Stimulated activated CD8-positive, alpha-beta memory T cell treated with anti-CD3 and anti-CD28 coated beads, Interleukin-7, amount 100 ng/mL, for 4 hours (primary cell): ENCODE measurements at places on chromosomes 2 and 18.

- no peak for DNase-seq
Observed at GRCh38 chr2:155600296-155600695, 732.2 kb downstream of the NR4A2 start.

GRCh38 chr18:12314591-12315305 lies 6.7 kb downstream of the TUBB6 start:
- no peak for DNase-seq

GRCh38 chr2:165706960-165707487 lies 87.0 kb downstream of the GALNT3 start:
- no peak for DNase-seq

- no peak for DNase-seq
Observed at GRCh38 chr18:45328296-45328695, 287.0 kb upstream of the SLC14A2 start.

DNA sequence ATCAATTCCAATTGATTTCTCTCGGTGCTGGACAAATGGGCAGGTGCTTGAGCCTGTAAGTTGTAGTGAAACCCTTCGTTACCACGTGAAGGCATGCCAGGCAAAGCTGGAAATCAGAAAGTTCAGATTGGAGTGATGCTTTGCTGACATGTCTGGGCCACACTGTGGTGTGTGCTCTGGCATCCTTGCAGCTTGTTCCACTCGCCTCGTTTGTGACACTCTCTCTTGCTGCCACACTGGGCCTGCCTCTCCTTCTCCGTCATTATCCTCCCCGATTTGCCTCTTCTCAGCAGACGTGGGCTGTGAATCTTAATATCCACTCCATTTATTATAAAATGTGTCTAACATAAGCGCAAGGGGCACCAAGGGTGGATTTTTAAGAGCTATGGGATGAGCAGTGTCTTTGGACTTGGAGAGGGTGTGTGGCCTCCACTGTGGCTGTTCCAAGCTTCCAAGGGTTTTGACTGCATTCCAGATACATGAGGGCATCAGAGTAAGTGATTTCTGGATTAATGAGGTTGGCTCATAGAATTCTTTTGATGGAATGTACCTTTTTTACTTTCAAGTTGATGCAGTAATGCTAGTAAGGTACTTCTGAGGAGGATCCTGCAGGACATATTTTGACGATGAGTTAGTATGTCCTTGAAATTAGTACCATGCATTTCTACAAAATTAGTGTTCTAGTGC lies 238.8 kb downstream of the TPGS2 start:
- DNase-seq, result no peak

DNA sequence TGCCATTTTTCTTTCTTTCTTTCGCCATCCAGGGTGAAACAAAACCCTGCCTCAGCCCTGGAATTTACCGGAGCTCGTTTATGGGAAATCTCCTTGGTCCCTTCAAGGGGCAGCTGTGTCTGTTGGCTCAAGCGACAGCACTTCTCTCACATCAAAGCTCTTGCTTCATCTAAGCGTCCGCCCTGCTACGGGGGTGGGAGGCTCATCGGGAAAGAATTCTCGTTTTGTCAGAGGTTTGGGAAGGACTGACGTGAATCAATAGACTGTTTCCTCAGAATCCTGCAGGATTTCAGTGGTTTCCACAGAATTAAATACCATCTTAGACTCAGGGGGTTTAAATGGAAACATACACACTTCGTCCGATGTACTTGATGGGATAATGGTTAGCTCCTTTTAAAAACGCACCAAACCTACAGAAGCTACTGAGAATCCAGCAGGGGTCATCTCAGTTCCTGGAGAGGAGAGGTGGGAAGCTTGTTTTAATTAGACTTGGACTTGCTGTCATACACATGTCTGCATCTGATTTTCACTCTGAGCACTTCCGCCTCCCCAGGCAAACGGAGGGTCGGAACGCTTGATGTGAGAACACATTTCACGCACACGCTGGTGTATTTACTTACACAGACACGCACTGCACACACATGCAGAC lies 91.6 kb downstream of the ASB1 start:
- DNase-seq, result no peak

- DNase-seq, result no peak
Observed at GRCh38 chr2:100275200-100275589, 47.1 kb downstream of the LONRF2 start.

- DNase-seq, result no peak
Observed at GRCh38 chr2:157523270-157524247, 79.7 kb upstream of the CYTIP start.

DNA sequence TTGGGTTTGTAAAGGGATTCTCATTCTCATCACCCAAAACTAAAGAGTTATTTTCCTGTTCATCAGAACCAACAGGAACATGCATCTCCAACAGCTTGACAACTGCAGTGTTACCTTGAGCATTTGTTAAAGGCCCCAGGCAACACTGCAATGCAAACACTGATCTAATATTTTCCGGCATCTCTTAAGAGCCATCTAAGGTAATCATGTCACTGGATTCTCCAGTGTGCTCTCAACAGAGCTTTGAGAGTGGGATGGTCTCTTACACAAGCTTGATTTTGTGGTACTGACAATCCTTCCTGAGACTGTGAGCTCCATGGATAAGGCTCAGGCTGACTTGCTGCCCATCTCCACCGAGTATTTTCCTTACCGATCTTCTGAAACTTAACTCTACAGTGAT lies 90.5 kb upstream of the ITGB6 start:
- no peak for DNase-seq

DNA sequence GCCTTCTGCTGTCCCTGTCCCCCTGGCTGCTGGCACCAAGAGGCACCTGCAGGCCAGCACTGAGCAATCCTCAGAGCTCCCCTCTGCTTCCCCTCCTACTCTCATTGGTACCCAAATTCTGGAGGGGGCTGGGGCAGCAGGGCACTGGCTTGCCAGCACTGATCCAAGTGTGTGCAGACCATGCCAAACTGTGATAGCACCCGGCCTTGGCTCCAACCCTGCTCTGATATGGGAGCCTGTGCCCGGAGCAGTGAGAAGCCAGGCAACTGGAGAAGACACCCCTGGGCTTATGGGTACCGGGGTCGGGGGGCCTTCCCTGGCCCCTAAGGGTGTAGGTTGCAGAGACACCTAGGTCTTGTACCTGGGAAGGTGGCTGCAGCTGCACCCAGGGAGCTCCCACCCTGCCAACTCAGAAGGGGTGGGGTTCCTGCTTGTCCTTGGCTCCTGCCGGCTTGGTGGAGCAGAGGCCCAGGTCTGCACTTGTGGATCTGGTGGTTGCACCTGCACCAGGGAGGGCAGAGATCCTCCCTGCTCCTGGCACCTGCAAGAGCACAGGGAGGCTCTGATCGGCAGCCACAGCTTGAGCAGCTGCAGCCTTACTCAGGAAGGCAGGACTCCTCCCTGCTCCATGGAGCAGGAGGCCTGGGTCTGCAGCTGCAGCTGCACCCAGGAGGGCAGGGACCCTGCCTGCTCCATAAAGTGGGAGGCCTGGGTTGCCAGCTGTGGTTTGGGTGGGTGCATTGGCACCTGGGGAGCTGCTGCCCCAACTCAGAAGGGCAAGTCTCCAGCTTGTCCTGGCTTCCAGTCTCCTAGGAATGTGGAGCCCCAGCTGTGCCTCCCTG lies 96.3 kb downstream of the BCL2L11 start:
- DNase-seq, result no peak

DNA sequence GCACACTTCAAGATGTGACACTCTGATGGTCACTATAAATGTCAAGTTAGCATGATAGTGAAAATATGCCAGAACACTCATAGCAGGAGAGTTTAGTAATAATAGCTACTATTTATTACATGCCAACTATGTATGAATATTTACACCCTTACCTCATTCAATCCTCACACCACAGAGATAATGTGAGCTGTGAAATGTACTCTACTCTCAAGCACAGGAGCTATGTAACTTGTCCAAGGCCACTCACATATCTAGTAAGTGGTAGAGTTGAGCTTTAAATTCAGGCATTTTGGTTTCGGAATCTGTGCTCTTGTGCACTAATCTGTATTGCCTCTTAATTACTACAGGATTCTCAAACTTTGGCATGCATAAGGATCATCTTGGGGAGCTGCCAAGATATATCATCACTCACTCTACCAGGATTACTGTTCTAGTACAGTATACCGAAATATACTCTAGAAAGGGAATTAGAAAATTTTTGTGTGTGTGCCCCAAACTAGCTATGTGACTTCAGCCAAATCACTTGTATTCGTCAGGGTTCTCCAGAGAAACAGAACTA lies 154.3 kb downstream of the PLCL1 start:
- DNase-seq, result no peak

GRCh38 chr2:199851501-199851810 lies 464 bp upstream of the FTCDNL1 start:
- no peak for DNase-seq

DNA sequence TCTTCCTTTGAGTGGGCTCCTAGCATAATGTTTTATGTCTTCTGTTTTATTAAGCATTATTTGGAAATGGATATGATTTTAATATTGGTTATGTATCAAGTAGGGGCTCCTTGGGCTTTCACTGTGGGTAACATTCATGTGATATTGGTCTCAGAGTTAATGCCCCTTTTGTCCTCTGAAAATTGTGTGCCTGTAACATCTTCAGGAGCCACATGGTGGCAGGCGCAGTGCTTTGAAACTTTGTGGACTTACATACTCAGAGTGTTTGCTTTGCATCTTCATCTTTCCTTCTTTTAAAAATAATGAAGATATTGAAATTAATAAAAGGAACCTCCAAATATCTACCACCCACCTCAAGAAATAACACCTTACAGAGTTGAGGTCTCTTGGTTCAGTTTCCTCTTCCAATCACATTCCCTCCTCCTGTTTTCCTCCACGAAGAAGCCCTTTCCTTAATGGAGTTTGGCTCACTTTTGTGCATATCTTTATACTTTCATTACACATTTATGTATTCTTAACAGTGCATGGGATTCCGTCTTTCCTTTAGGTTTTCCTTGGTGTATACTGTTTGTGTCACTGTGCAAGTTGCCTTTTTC lies 73.5 kb downstream of the LIMS1 start:
- no peak for DNase-seq

GRCh38 chr18:67007085-67007484 lies 403.2 kb upstream of the CDH19 start:
- DNase-seq, result no peak

DNA sequence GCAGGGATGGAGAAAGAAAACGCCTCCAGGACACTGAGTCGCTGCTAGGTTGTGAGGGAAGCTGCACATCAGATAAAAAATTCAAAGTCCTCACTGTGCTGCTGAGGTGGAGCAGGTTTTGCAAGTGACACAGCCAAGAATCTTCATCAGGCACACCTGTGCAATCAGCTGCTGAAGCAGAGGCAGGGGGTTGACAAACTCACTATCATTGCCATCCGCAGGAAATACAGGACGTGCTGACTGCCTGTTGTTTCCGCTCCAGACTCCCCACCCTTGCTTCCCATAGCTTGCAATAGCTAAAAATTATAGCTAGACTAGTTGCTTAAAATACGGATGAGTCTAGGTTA lies 147.8 kb upstream of the FHL2 start:
- DNase-seq, result no peak

- DNase-seq, result no peak
Observed at GRCh38 chr2:233380132-233380895, 26.0 kb downstream of the DGKD start.

- DNase-seq, result no peak
Observed at GRCh38 chr2:22281033-22281432, 1103.9 kb upstream of the KLHL29 start.

GRCh38 chr18:54532962-54533361 lies 58.1 kb upstream of the DYNAP start:
- DNase-seq, result no peak

GRCh38 chr2:107027810-107028209 lies 141.8 kb upstream of the ST6GAL2 start:
- DNase-seq, result no peak

- no peak for DNase-seq
Observed at GRCh38 chr18:79575891-79576685, 103.5 kb upstream of the CTDP1 start.

- DNase-seq, result no peak
Observed at GRCh38 chr18:2212598-2213205, 358.6 kb downstream of the METTL4 start.

GRCh38 chr2:75560022-75560767 lies 544 bp downstream of the EVA1A start:
- no peak for DNase-seq

DNA sequence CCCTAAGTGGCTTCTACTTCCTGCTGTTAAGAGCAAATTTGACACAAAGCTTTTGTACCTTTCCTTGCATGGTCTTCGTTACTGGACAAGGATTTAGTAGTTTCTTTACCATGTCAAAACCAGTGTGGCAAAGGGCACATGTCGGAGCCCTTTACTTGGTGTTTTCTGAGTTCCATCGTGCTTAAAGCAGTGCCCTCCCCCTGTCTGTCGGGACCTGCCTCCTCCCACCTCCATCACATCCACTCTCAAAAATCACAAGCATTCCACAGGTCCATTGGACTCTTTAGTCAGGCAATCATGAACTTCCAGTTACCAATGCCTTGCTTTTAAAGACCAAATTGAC lies 763 bp downstream of the CCDC141 start:
- DNase-seq, result no peak

GRCh38 chr2:42337356-42337820 lies 23.6 kb downstream of the COX7A2L start:
- no peak for DNase-seq

DNA sequence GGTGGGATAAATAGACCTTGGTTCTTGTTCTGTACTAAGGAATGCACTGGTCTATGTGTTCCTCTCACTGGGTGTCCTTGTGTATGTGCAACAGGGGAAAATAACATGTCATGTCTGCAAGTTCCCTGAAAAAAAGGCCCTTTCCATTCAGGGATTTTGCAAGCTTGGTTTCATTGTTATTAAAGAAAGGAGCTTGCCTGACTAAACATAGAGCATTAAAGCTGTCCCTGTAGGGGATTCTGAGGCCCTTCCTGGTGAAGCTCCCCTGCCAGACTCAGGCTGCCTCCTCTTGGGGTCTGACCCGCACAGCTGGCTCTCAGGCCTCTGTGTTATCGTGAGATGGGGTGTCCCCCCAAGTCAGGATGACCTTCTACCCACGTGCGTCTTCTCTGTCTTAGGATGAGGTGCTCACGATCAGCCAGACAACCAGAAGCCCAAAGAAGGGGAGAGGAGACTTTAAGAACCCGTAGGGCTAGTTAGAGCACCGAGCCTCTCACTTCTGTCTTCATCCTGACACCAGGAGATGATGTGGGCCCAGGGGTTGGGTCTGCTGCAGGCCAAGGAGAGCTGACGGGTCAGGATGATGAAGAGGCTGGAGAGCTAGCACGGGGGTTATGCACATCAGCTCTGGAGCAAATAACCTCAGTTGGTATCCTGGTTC lies 21.2 kb downstream of the CAPG start:
- no peak for DNase-seq
